Activated CD8-positive, alpha-beta memory T cell treated with anti-CD3 and anti-CD28 coated beads, Interleukin-2, amount 10 ng/mL, durations not matched to agents 7 days and 5 days (primary cell): ENCODE measurements at places on chromosomes 7 and 10. TPM values are rescaled to one million over a fixed set of nuclear protein-coding genes. Genes with fewer than 3 reads are reported as not detected.

HOXA2 gene
- not detected for total RNA-seq

STEAP1 gene
- not detected for total RNA-seq

- H3K27me3 ChIP-seq = peaks cover 7% of the 10 kb centered on the region
- H3K4me1 ChIP-seq = no peaks in the 10 kb centered on the region
- H3K36me3 ChIP-seq = no peaks in the 10 kb centered on the region
- H3K27ac ChIP-seq = no peak overlapping the region
- H3K4me3 ChIP-seq = no peak overlapping the region
These were observed 52.8 kb downstream of the BMPER start for GRCh38 chr7:33958104-33958503.

DNA sequence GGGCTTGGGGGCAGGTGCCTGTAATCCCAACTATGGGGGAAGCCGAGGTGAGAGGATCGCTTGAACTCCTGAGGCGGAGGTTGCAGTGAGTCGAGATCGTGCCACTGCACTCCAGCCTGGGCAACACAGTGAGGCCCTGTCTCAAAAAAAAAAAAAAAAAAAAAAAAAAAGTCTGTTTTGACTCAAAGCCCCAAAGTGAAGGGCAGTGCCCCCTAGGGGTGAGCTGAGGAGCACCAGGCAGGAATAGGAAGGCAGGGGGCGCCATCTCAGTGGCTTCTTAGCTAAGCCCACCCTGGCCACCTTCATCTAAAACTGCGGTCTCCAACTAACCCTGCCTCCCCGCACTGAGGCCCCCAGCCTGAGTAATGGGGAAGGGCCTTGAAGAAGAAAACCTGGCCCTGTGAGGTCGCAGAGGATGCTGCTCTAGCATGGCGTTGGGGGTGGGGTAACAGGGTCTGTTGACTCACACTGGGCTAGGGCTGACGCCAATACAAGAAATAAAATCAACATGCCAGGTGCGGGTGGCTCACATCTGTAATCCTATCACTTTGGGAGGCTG lies 9.8 kb downstream of the PODXL start:
- H3K27me3 ChIP-seq = peaks cover 3% of the 10 kb centered on the region
- H3K4me1 ChIP-seq = peaks cover 13% of the 10 kb centered on the region
- H3K27ac ChIP-seq = no peak overlapping the region
